ENCODE measurements at places on chromosomes 7 and 10.
A peak's percentile ranks its signal among the peaks of the same experiment; 100 is the strongest.

- no peak for DNase-seq
Observed at GRCh38 chr10:118401708-118402193, 59.6 kb upstream of the FAM204A start.

DNA sequence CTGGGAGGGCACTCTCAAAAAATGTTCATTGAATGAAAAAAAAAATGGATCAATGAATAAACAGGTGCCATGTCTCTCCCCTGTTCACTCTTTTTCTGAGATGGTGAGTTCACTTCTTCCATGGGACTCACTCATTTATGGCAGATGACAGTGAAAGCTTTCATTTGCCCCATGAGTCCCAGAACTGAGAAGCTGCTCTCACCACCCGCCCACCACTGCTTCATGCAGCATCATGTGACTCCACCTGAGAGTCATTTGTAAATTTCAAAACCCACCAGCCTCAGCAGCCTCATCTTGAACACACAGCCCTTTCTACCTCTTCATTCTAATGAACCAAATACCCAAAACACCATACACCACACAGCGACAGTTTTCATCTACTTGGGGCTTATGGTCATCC is 64.9 kb downstream of the SCRN1 start:
- no peak for DNase-seq

- no peak for DNase-seq
Observed at GRCh38 chr7:116315803-116316202, 105.5 kb downstream of the TES start.

GRCh38 chr7:115274-115911 is 77.0 kb upstream of the FAM20C start:
- DNase-seq: no peak

GRCh38 chr7:18515067-18515466 is 19.5 kb downstream of the HDAC9 start:
- DNase-seq: no peak

- DNase-seq: no peak
Observed at GRCh38 chr7:139659922-139660316, 117.9 kb downstream of the HIPK2 start.

- no peak for DNase-seq
Observed at GRCh38 chr7:25318047-25318446, 89.8 kb upstream of the NPVF start.

DNA sequence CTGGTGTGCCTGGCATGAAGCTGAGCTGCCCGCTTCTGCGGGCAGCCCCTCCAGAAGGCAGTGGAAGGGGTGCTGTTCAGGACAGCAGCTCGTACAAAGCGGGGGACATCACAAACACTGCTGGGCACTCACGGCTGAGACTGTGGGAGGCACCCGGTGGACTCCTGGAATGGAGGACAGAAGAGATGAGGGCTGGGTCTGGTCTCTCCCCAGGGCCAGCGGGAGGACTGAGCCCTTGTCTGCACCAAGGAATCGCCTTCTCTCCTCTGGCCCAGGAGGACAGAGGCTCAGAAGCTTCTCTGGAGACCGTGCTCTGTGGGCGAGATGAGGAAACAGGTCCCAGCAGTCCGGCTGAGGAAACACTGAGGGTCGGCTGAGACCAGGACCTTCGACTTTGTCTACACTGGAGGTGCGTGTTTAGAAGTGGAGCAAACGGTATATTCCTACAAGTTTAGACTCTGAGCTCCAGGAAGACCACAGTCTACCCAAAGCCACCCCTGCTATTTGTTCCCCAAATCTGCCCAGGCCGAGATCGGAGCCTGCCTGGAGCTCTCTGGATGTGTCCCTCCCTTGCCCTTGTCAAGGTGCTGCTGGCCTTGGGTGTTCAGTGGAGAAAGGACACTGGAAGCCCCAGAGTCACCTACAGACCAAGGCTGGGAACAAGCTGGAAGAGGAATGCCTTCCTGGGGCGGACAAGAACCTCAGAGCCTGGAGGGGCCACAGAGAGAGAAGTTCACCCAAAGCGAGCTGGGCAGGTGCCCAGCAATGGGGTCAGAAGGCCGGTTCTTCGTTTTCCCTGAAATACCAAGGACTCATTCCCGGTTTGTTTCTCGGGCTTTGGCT is 12.9 kb upstream of the INPP5A start:
- no peak for DNase-seq

- DNase-seq: peak; percentile 65
Observed at GRCh38 chr10:24277771-24278170, 68.8 kb downstream of the KIAA1217 start.

GRCh38 chr10:3709456-3710060 is 75.5 kb downstream of the KLF6 start:
- no peak for DNase-seq

- DNase-seq: peak; percentile 78
Observed at GRCh38 chr10:86355571-86356038, 11.0 kb downstream of the GRID1 start.

GRCh38 chr10:104345515-104345914 is 7.2 kb upstream of the ITPRIP start:
- no peak for DNase-seq

GRCh38 chr7:137592232-137592896 is 248.8 kb upstream of the PTN start:
- DNase-seq: peak; percentile 83

DNA sequence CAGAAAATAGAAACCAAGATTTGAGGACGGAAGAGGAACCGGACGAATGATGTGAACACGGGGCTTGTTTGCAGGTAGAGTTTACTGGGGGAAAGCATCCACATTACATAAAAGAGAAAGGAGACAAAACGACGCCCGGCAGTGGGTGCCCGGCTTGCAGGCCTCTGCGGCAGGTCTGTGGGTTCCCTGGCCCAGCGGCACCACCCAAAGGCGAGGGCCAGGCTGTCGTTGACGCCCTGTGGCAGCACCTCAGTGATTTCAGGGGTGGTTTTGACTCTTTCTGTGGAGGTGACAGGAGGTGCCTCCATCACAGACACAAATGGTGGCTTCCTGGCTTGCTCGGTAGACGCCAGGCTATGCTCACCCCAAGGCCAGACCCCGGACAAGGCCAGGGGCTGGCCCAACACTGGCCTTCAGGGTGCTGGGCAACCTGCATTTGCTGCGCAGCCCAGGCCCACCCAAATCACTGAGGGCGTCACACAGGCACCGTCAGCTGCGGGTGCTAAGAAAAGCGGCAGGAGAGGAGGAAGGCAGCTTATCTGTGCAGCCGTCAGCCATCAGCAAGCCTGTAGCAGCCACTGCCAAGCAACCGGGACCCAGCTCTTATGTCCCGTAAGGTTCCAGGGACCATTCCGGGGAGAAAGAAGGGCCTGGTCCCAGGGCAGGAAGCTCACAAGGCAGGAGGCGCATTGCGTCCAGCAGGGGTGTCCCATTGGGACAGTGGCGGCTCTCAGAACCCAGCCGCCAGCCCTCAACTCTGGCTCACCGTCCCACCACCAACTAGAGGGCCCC is 230.3 kb downstream of the PTPRN2 start:
- no peak for DNase-seq

DNA sequence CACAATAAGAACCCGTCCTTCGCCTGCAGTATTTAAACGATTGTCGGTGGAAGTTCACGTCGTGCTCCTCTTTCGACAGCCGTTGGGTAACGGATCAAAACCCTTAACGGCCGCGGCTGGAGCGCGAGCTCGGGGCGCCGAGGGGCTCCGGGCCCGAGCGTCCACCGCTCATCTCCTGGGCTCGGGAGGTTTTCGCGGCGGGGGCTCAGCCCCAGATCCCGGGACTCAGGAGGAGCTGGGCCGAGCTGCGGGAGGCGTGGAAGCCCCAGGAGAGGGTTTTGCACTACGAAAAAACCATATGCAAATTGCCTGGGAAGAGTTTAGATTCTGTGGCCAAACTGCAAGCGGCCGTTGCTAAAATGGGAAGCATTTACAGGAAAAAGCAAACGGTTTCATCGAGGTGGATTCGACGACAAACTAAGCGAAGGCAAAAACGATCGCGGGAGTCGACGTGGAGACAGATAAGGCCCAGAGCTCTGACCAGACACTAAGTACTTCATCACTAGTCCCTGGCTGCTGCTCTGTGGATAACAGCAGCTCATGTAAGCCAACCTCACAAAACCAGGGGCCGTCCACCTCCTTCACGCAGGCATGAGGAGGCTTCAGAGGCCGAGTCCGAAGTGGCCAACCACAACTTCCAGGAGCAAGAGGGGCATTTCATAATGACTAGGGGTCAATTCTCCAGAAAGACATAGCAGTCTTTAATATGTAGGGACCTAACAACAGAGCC is 129.7 kb downstream of the MARCHF5 start:
- DNase-seq: no peak

- DNase-seq: no peak
Observed at GRCh38 chr10:62813981-62814380, 2.2 kb downstream of the EGR2 start.

DNA sequence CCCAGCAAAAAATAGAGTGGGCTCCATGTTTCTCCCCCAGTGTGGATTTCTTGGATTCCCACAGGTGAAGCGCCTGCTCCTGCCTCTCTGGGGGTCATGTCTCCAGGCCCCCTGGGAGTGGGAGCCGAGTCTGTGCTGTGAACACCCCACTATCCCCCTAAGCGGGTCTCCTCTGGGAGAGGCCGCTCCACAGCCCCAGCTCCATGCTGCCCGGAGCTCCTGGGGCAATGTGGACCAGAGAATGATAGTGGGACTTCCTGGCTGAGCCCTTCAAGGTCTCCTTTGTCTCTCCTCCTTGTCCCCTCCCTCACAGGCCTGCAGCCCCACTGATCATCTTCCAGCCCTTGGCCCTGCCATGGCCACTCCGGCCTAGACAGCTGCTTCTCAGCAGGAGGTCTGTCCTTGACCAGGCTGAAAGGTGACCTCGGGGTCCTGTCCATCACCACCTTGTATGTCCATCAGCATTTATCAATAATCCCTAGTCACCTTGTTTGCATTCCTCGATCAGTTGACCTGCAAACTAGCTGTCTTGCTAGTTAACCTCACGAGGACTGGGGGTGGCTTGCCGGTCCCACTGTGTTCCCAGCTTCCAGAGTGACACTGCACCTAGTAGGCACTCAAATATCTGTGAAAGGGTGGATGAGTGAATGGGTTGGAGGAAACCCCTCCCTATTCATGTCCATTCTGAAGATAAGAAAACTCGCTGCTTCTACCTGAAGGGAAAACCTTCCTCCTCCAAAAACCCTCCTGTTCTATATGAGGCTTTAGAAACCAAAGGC is 776 bp upstream of the CALML3 start:
- DNase-seq: no peak

DNA sequence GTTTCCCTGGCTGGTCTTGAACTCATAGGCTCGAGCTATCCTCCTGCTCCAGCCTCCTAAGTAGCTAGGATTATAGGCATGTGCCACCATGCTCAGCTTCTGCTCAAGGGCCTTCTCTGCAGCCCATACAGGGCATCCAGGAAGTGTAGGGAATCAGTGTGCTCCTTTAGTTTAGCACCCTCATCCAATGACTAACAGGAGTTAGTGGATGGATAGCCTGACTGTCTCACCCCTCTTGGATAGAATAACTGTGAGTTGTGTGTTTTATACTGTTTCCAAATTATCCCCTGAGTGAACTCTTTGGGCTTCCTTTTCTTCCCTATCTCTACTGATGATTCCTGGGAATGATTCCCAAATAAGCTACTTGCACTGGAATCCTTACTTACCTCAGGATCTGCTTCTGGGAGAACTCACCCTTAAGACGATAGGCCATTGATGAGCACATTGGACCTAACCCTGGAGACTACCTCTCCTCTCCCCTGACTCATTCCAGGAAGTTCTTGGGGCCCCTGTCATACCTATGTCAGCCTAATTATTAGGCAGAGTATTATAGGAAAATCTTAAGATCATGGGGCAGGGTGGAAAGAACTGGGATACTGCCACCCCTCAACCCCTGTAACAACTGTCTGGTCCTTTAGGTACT is 18.5 kb downstream of the STRIP2 start:
- no peak for DNase-seq

DNA sequence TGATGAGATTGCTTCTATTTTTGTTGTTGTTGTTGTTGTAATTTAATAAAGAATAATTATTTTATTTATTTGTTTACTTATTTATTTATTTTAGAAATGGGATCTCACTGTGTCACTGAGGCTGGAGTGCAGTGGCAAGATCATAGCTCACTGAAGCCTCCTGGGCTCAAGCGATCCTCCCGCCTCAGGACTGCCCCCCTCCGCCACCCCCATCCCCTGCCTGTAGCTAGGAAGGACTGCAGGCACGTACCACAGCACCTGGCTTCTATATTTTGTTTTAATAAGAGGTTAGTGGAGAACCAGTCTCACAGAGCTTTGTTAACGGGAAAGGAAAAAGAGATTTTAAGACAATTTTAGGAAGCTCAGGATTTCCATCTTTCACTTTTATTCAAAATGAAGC is 19.5 kb upstream of the SMC3 start:
- no peak for DNase-seq

- no peak for DNase-seq
Observed at GRCh38 chr7:38561166-38561565, 70.0 kb downstream of the AMPH start.

DNA sequence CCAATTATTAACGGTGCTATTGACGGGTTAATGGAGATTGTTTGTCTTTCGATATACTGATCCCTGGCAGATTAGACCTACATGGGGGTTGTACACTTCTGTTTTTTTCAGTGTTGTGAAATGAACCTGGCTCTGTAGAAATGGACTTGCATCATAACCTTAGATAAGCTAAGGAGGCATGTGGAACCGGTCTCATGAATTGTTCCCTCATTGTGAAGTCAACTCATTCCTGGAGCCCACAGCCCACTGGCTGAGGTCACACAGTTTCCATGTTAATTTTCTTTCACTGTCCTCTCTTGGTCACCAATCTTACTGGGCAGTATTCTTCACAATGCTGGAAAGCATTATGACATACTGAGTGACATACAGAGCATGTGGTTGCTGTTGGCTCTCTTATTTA is 202.8 kb downstream of the BMPER start:
- no peak for DNase-seq

GRCh38 chr7:41039386-41039953 is 663.4 kb downstream of the INHBA start:
- DNase-seq: no peak

GRCh38 chr10:27542812-27543211 is 38.7 kb downstream of the RAB18 start:
- DNase-seq: peak; percentile 61

- no peak for DNase-seq
Observed at GRCh38 chr10:28355376-28355775, 52.5 kb upstream of the MPP7 start.

DNA sequence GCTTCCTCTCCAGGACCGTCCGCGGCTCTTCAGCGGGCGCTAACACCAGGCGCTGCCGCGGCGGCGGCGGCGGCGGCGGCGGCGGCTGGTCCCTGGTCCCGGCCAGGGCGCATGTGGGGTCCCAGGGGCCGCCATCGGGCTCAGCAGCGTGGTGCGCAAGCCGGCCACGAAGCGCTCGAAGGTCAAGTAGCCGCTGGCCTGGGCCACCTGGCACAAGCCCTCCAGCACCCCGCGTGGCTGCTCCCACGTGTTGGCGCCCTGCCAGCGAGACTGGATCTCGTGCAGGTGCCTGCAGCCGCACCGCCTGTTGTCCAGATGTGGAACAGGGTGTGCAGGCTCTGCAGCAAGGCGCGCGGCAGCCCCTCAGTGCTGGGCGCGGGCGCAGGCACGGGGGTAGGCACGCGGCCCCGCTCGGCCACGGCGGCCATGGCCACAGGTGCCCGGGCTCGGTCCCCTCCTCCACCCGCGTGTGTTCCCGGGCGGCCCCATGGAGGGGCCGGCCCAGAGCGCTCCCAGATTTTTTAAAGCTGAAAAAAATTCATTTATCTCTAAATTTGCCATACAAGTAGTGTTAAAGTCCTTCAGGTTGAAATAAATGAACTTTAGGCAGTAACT is 884.2 kb upstream of the ZNF722 start:
- no peak for DNase-seq
